A549 treated with dexamethasone at 1 μM for 4 hours (cell line): ENCODE measurements at places on chromosomes 16 and 17. TPM values are rescaled to one million over a fixed set of nuclear protein-coding genes. Genes with fewer than 3 reads are reported as not detected.

Gene BICDL2
- 0.02 TPM in 1 of 5 replicates, not detected in the others for total RNA-seq

Gene NUFIP2
- total RNA-seq = 38.1 to 97.3 TPM (median 78.8 TPM) in 5 replicates

Gene C17orf67
- 1.5 to 2.3 TPM (median 1.8 TPM) in 5 replicates for total RNA-seq

Gene HSF4
- 9.6 to 17.0 TPM (median 14.8 TPM) in 5 replicates for total RNA-seq

Gene VAMP2
- total RNA-seq = 23.6 to 32.3 TPM (median 29.5 TPM) in 5 replicates

Gene USP7
- total RNA-seq = 70.4 to 87.1 TPM (median 79.7 TPM) in 5 replicates
